ENCODE measurements at places on chromosomes 6 and 20. TPM values are rescaled to one million over a fixed set of nuclear protein-coding genes. Genes with fewer than 3 reads are reported as not detected.

GRCh38 chr6:168499045-168499650 is 58.2 kb downstream of the SMOC2 start:
- DNase-seq = no peak
- H3K27ac ChIP-seq = no peak overlapping the region
- no peak overlapping the region for H3K4me3 ChIP-seq
- no peaks in the 10 kb centered on the region for H3K36me3 ChIP-seq

GGTLC1 gene
- total RNA-seq = not detected

- no peak overlapping the region for H3K27ac ChIP-seq
- peak; percentile 44 for DNase-seq
- no peak overlapping the region for H3K4me3 ChIP-seq
- H3K27me3 ChIP-seq = peaks cover 19% of the 10 kb centered on the region
- no peaks in the 10 kb centered on the region for H3K4me1 ChIP-seq
Measured at GRCh38 chr20:62843656-62844055, 18.0 kb downstream of the TCFL5 start.

- H3K4me1 ChIP-seq = no peaks in the 10 kb centered on the region
- H3K27me3 ChIP-seq = no peaks in the 10 kb centered on the region
- no peak for DNase-seq
Measured at GRCh38 chr20:50001784-50002311, 19.1 kb downstream of the SNAI1 start.

- peaks cover 45% of the 10 kb centered on the region for H3K4me1 ChIP-seq
- DNase-seq = peak; percentile 88
- no peak overlapping the region for H3K4me3 ChIP-seq
Measured at GRCh38 chr20:10469599-10469998, 34.5 kb downstream of the SLX4IP start.

- peaks cover 60% of the 10 kb centered on the region for H3K36me3 ChIP-seq
- peaks cover 13% of the 10 kb centered on the region for H3K4me1 ChIP-seq
- no peak for DNase-seq
- H3K27ac ChIP-seq = no peak overlapping the region
Measured at GRCh38 chr6:143505111-143505510, 6.4 kb downstream of the FUCA2 start.

DNA sequence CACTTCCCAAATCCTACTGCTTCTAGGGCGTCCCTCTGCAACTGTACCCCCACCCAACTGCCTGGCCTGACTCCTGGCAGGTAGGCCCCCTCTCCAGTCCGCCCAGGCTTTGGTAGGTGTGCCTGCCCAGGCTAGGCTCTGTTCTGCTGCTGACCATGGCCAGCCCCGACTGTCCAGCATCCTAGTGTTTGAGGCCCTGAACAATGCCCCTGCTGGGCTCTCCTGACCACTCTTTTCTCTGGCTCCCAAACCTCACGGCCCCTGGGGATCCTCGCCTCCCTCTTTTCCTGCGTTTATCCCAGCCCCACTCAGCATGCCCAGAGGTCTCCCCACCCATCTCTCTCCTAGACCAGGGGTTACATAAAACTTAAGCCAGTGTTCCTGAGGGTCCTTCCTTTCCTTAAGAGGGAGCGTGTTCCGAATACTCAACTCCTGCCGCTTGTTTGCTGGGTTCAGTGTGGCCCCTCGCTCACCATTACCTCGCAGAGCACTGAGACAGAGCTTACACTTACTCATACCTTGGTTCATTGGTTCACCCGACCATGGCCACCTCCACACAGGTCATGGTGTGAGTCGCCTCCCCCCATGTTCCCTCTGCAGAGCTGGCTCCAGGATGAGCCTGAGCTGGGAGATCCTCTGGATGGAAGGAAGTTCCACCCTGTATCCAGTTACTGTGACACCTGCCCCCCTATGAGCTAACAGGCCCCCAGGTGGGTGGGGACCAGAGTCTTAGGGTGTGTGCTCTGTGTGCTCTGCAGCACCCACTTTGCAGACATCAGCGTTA is 21.0 kb upstream of the MYT1 start:
- no peaks in the 10 kb centered on the region for H3K4me1 ChIP-seq
- peak; percentile 32 for DNase-seq
- peaks cover 25% of the 10 kb centered on the region for H3K27me3 ChIP-seq
- H3K36me3 ChIP-seq = no peaks in the 10 kb centered on the region
- H3K4me3 ChIP-seq = no peak overlapping the region
- no peak overlapping the region for H3K27ac ChIP-seq

PCSK2 gene
- total RNA-seq = 2.0 TPM

DNA sequence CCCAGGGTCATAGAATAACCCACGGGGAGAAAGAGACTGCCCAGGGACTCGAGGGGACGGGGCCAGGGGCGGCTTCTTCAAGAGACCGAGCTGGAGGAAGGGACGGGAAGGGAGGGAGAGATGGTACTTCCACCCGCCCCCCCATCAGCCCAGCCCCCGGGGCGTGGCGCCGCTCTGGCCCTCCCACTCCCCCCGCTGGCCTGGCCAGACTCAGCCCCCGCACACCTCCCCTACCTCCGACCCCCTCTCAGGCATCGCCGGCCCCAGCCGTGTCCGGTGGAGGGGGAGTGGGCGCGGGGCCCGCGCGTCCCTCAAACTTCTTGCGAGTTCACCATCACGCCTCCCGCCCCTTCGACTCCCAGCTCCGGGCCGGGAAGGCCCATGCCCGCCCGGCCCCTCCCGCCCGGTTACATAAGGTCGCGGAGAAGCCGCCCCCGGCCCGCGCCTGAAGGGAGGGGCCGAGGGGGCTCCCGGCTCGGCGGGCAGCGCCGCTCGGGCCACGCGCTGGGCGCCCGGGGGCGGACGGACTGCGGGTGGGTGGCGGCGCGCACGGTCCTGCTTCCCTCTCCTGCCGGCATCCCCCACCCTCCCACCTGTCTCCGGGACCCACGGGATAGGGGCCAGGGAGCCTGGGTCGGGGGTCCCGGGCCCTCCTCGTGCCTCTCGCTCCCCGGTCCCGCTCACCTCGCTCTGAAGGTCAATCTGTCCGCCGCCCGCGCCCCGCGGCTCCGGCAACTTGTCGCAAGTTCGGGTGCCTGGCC is 562 bp downstream of the TFEB start:
- DNase-seq = peak; percentile 92
- H3K36me3 ChIP-seq = peaks cover 6% of the 10 kb centered on the region
- peak overlapping the region; percentile 97 for H3K27ac ChIP-seq
- no peaks in the 10 kb centered on the region for H3K27me3 ChIP-seq
- H3K4me3 ChIP-seq = peak overlapping the region; percentile 71
- H3K4me1 ChIP-seq = no peaks in the 10 kb centered on the region

DNA sequence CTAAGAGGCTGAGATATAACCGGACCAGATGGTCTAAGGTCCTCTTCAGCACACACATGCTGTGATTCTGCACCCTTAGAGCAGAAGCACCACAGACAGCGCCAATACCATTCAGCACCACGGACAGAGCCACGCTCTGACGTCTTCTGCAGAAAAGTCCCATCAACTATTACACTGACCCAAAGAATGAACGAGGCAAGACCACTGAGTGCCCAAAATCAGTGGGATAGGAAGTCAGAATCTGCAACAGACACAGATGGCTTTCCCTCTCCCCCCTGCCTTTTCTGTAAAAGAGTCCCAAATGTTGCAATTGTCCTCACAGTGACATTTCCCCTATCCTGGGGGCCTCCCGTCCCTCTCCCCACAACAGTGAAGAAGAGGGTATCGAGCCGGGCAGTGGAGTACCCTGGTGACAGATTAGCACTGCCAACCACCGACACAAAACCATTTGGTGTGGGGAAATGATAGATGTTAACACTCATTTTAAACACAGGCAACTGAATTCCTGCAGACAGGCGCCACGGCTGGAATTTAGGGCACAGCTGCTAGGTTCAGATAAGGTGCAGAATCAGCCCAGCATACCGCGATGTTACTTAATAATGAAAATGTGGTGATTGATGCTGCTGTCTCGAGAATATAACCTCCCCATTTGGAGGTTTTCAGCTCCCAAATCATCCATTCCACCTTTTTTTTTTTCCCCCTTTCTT is 66.6 kb upstream of the CTNNBL1 start:
- no peak overlapping the region for H3K27ac ChIP-seq
- no peaks in the 10 kb centered on the region for H3K4me1 ChIP-seq
- no peaks in the 10 kb centered on the region for H3K36me3 ChIP-seq
- peaks cover 7% of the 10 kb centered on the region for H3K27me3 ChIP-seq

- H3K4me1 ChIP-seq = no peaks in the 10 kb centered on the region
- H3K4me3 ChIP-seq = no peak overlapping the region
- H3K36me3 ChIP-seq = no peaks in the 10 kb centered on the region
- no peak for DNase-seq
- H3K27ac ChIP-seq = no peak overlapping the region
Measured at GRCh38 chr6:169968541-169969270, 217.3 kb downstream of the ERMARD start.

DNA sequence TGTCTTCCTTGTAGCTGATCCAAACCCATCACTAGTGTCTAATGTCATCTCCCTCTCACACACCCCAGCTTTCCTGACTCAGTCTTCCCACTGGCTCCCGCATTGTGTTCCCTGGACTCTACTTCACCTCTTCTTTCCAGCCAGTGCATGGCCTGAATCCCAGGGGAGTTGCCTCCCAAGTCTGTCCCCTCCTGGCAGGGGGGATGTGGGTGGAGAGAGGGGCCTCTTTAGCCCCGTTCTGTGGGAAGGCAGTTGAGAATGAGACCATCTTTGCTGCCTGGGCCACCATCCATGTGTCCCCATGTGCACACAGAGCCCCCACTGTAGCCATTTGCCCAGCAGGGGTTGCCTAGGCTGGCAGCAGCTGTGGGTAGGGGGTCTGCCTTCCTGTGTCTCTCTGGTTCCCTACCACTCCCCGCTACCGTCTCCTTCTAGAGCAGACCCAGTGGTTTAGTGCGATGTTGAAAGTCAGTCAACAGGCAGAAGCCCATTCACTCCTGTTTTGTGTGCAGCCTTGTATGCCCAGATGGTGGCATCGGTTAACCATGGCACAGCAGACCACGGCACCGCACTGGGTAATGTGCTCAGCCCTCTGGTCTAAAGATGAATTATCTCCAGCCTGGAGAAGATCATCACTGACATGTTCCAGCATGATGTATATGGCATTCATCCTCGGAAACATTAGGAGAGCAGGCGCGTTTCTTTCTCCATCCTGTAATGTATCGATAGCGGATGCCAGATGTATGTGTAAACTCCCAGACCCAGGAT is 178.8 kb upstream of the SNX9 start:
- no peak overlapping the region for H3K27ac ChIP-seq
- H3K27me3 ChIP-seq = no peaks in the 10 kb centered on the region
- H3K36me3 ChIP-seq = no peaks in the 10 kb centered on the region
- no peaks in the 10 kb centered on the region for H3K4me1 ChIP-seq
- no peak overlapping the region for H3K4me3 ChIP-seq

GRCh38 chr6:167993831-167994230 is 3.6 kb upstream of the KIF25 start:
- no peak overlapping the region for H3K27ac ChIP-seq
- no peaks in the 10 kb centered on the region for H3K36me3 ChIP-seq
- H3K4me1 ChIP-seq = no peaks in the 10 kb centered on the region
- no peak overlapping the region for H3K4me3 ChIP-seq
- peaks cover 12% of the 10 kb centered on the region for H3K27me3 ChIP-seq

DNA sequence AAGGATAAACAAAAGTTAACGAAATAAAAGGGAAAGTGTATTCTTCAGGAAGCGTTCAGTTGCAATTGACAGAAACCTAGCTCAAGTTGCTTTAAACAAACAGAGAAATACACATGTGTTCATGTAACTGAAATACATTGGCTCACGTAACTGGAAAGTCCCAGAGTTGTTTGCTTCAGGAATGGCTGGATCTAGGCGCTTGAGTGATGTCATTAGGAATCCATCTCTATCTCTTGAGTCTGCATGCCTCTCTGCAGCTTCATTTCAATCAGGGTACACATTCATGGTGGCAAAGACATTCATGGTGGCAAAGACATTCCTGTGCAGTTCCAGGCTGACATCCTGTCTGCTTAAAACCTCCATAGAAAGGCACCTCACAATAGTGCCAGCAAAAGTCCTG is 45.4 kb upstream of the EYA2 start:
- no peaks in the 10 kb centered on the region for H3K36me3 ChIP-seq
- DNase-seq = no peak
- no peaks in the 10 kb centered on the region for H3K4me1 ChIP-seq
- no peaks in the 10 kb centered on the region for H3K27me3 ChIP-seq
